ENCODE measurements at places on chromosomes 11 and 22.

DNA sequence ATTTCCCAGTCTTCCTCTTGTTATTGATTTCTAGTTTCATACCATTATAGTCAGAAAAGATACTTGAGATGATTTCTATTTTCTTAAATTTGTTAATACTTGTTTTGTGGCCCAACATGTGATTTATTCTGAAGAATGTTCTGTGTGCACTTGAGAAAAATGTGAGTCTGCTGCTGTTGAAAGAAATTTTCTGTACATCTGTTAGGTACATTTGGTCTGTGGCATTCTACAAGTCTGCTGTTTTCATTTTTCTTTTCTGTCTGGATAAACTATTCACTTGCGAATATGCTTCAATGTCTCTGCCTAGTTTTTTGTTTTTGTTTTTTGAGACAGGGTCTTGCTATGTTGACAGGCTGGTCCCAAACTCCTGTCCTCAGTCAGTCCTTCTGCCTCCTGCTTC lies 26.4 kb upstream of the LUZP2 start:
- DNase-seq = no peak

- DNase-seq = no peak
Observed at GRCh38 chr11:134452026-134452837, 40.2 kb upstream of the B3GAT1 start.

- DNase-seq = peak; percentile 28
Observed at GRCh38 chr11:43555816-43556611, 124.5 kb upstream of the HSD17B12 start.

- peak; percentile 21 for DNase-seq
Observed at GRCh38 chr11:85826116-85826855, 15.3 kb upstream of the SYTL2 start.

GRCh38 chr11:93515441-93516025 lies 27.7 kb downstream of the SMCO4 start:
- DNase-seq = no peak

DNA sequence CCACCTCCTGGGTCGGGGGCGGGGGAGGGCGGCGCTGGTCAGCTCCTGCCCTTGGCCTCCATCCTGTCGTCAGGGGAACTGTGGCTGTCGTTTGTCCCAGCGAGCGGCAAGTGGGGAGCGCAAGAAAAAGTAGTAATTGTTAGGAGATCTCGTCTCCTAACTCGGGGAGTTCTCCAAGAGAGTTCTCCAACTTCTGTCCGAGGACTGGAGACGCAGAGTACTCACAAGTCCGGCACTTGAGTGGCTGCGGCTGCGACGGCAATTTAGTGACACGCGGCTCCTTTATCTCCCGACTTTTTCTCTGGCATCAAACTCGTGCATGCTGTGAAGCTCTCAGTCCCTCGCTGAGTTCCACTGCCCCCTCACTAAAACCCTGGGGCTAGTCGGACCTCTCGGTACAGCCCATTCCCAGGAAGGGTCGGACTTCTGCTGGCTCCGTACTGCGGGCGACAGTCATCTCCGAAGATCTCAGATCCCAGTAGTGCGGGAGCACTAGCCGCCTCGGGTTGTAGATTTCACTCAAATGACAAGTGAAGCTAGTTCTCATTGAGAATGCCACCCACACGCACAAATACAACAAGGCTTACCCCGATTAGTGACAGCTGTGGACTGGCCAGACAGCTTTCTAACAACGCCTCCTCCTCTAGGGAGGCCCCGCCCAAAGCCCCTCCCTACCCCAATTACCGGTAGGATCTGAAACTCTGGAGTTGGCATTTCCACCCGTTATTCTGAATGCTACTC lies at the start of gene PGR:
Gene PGR, minus strand, starts transcription at position 611 of the 741 bp plus-strand sequence. CDS start 743 bp downstream, outside the sequence.
- no peak for DNase-seq

- no peak for DNase-seq
Observed at GRCh38 chr11:73130181-73130580, 11.9 kb downstream of the FCHSD2 start.

DNA sequence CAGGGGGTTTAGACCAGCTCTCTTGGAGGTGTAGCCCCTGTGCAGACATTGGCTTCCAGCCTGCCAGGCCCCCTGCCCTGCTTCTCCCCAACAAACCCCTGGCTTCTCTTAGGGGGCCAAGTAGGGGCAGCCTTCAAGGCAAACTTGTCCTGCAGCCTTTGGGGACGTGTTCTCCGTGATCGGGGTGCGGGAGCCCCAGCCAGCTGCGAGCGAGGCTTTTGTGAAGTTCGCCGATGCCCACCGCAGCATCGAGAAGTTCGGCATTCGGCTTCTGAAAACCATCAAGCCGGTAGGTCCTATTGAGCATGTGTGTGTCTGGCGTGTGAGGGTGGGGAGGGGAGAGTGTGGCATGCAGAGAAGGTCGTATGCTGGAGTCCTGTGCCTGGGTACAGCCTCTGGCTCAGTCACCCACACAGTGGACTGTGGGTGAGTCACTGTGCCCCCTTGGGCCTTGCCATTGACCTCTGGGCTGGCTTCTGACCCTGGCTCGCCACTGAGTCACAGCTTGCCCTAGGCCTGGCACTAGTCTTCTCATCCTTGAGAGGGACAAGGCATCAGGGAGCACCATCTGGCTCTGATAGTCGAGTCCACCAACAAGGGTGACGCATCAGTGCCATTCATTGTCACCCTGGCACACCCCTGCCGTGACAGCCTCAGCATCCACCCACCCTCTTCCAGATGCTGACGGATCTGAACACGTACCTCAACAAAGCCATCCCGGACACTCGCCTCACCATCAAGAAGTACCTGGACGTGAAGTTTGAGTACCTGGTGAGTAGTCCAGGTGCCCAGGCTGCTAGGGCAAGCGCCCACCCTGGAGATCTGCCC lies 11.4 kb downstream of the SLC16A8 start:
- DNase-seq = no peak

- DNase-seq = peak; percentile 40
Observed at GRCh38 chr11:70942593-70942992, 309.8 kb downstream of the SHANK2 start.

GRCh38 chr11:73596547-73596946 lies 1.4 kb downstream of the FAM168A start:
- DNase-seq = no peak

DNA sequence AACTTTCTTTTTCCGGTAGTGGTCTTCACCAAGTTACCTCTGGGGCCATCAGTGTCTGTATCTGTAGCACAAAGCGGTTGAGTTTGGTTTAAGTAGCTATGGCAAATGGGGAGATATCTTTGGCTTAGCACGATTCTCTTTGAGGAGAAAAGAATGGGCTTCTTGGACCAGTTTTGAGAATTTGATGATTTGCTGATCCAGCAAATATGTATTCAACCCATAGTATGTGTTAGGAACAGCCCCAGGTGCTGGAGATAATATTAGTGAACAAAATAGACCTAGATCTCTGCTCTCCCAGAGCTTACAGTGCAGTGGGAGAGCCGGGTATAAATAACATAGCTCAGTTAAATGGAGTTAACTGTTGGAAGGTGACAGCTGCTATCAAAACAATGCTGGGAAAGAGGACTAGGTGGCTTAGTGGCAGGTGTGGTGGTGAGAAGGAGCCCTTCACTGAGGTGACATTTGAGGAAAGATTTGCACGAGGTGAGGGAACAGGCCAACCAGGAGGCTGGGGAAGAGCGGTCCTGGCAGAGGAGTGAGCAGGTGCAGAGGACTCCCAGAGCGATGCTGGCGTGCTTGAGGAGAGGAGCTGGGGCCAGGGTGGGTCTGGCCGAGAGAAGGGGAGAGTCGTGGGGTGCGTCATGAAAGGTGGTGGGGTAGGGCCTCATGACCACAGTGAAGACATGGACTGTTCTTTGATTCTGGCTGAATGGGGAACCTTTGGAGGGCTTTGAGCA lies 5.0 kb downstream of the TBC1D22A start:
- no peak for DNase-seq

DNA sequence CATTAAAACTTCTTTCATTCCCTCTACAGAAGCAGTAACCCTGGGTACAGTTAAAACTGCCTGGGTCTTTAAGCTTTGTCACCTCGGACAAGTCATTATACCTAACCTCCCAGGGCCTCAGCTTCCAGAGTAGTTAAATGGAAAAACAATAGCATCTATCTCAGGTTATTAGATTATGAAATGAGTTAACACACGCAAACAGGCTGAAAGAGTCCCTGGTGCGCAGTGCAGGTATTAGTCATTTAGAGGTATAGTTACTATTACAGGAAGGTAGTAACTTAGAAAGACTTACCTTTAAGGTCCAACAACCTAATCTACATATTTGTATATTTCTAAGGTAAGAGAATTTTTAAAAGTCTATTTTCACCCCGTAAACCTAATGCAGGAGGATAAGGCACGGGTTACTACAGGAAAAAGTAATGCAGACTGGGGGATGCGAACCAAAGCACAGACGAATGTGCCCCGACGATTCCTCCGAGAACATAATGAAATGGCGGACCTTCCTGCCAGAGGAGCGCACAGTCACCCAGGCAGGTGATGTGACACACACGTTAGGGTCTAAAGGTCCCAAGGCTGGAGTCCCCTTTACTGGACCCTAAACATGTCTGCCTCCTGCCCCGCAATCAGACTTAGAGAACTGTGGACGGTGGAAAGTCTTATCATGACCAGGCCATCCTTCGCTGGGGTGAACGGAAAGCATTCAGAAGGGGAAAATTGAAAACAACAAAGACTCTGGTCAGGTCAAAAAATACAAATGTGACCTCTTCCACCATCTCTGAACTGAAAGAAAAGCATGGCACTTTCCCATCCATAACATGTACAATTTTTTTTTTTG lies 1.3 kb downstream of the NAP1L4 start:
- peak; percentile 33 for DNase-seq

DNA sequence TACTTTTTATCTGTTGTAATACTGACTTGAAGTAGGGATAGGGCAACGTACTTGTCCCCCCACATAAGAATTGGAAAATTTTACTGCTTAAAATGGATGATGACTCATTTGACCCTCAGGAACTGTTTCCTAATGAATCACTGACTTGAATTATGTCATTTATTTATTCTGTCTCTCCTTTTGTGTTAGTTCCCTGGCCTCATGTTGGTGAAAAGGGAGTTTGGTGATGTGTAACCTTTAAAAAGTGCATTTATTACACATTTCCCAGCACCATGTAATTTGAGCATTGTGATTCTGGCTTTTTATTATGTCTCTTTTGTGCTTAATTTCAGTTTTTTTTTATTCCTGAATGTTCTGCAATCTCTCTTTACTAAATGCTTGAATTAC lies 20.3 kb upstream of the PGM2L1 start:
- DNase-seq = no peak

GRCh38 chr11:40292721-40293508 lies 1166.5 kb downstream of the LRRC4C start:
- no peak for DNase-seq

- no peak for DNase-seq
Observed at GRCh38 chr22:23789638-23790037, 2.9 kb downstream of the SMARCB1 start.

DNA sequence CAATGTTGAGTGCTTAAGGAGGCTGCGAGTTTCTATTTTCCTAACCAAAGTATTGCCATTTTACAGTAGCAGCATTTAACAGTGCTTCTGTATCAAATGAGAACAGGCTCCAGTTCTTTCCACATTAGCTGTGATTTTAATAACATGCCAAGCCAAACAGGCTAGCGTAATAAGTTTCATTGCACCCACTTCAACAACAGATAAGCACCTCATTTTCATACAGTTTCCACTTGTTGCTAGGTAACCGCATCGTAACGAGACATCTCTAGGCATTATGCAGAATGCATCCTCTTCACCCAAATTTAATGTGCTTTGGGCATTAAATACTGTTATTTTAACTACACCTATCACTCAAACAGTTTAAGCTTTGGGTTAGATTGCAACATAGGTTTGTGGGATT lies 79.0 kb downstream of the CADM1 start:
- DNase-seq = no peak

GRCh38 chr11:114366331-114367243 lies 33.7 kb downstream of the C11orf71 start:
- no peak for DNase-seq

- DNase-seq = no peak
Observed at GRCh38 chr11:110345743-110346142, 49.3 kb upstream of the RDX start.

DNA sequence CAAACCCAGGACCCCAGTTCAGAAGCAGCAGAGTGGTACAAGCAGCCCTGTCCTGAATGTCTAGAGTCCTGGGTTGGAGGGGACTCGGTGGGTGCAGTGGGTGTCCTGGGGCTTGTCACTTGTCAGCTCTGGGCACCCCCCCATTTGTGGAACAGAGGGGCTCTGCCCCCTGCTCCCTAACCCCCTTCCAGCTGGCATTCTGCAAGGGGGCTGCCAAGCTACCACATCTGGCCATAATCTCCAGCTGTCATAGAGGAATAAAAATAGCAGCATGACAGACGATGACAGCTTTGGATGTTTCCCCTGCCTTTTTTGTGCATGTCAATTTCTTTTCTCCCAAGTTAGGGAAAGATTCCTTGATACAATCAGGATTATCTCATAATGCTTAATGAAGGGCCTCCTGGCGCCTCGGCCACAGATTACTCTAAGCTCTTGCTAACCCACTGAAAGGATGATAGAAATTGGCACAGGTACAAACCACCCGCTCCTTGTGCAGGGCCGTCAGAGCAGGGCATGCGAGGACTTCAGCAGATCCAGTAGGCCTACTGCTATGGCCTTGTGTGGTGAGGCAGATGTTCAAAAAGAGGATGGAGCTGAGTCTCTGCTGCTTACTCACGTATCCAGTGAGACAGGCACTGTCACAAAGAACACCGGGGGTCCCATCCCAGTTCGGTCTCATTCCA lies 83.0 kb downstream of the ISX start:
- DNase-seq = no peak

- DNase-seq = no peak
Observed at GRCh38 chr11:59221441-59221840, 8.7 kb upstream of the MPEG1 start.

DNA sequence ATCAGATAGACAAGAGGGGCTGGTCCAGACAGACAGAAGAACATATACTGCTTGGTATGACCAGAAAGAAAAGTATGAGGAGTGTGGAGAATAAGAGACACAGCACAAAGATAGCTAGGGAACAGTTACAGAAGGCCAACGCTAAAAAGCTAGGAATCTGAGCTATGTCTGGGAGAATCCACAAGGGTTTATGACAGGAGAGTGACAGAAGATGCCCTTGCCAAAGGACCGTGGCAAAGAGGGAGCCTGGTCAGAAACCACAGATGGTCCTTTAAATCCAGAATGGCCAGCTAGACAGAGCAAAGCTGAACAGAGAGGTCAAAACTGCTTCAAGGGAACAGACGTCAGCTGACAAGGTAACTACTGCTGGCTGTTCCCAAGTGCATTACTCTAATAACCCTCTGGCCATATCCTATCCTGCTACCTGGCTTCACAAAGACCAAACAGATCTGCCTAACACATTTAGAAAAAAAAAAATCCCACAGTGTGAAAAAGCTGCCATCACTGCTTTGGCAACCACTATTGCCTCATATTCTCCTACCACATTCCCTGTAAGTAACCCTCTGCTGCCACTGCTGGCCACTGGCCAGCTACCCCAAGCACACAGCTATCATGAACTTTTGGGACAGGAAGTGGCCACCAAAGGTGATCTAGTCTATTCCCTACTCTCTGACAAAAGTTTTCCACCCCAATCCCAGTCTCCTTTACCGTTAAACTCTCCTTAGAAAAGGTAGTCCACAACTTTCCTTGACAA lies 7.3 kb downstream of the SERGEF start:
- DNase-seq = no peak

DNA sequence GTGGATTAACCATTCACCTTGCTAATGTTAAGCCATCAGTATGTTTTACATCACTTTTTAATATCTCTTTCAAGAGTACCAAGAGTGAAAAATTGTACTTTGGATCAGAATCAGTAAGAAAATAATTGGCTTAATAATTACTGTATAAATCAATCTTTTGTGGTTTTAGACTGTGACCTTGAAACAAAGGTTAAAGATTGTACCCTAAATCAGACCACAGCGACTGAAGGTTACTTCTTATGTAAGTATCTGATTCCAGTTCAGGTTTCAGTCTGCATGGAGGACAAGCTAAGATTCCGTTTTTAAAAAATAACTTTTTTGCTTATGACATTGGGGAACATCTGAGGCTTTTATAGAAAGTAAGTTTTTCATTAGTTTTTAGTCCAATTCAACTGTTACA lies 18.9 kb downstream of the CAT start:
- no peak for DNase-seq

All from RPMI8226 (cell line).